NCI-H2107 (cell line): ENCODE measurements at places on chromosomes 4 and X.

- DNase-seq = no peak
Observed at GRCh38 chr4:74407891-74408290, 37.0 kb upstream of the AREG start.

- DNase-seq = no peak
Observed at GRCh38 chrX:40167850-40168479, 70.2 kb upstream of the BCOR start.

DNA sequence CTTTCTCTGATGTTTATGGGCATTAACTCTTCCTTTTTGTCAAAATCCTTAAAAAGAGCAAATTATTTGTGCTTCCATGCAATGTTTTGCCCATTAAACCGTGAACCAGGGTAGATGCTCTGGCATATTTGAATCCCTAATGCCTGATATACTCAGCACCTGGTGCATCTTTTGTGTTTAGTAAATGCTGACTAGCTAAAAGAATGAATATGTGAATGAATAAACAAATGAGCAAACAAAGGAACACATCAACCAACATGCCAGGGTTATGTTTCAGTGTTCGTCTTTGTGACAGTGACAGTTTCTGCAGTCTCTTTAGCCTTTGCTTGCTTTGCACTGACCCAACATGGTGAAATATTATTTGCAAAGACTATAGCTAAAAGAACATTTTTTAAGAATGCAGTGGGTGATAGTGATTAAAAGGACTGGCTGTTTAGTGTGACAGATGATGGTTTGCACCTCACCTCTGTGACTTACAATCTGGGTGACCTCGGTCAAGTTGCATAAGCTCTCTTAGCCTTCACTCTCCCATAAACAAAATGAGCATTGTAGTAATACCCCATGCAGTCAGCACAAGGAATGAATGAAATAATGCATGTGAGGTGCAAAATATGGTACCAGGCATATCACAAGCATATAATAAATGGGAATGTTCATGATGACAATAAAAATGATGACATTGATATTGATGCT is 29.5 kb downstream of the SMPX start:
- DNase-seq = no peak

- DNase-seq = no peak
Observed at GRCh38 chr4:75513526-75514130, 575 bp downstream of the RCHY1 start.

DNA sequence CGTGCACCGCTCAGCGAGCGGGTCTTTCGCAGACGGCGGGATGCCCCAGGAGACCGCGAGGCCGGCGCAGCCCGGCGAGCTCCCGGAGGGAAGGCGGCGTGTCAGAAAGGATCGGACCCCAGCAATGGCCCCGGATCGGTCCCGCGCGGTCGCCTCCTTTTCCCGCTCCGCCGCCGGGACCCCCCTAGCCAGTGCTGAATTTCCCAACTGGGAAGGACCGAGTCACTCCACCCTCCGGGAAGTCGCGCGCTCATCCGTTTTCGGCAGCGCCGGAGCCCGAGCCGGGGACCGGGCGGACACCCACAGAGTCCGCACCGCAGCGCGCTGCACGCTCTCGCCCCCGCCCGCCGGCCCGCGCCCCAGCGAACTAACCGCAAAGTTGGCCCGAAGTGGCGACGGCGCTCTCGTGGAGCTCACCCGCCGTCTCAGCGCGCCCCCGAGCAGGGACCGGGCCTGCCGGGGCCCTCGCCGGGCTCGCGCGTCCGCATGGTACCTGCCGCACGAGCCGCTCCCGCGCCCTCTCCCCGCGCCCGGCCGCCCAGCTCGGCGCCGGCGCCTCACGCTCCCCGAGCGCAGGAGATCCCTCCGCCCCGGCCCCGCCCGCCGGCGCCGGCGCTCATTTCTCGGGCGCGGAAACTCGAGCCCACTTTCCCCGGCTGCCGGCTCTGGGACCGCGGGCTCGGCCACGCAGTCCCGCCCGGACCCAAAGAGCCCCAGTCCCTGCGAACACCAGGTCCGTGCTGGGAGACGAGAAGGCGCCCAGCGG is at the start of gene FAT1:
FAT1 (minus strand) TSS at position 565 of the 766 bp plus-strand sequence. CDS start 14,029 bp downstream, outside the sequence.
- peak; percentile 10 for DNase-seq

GRCh38 chr4:176968094-176968493 is 175.4 kb upstream of the VEGFC start:
- DNase-seq = no peak

GRCh38 chr4:176302283-176303275 is 17.2 kb upstream of the SPCS3 start:
- DNase-seq = no peak

- DNase-seq = no peak
Observed at GRCh38 chr4:28250646-28251045, 1390.0 kb downstream of the STIM2 start.

GRCh38 chr4:109614015-109614414 is 54.0 kb downstream of the MCUB start:
- no peak for DNase-seq

DNA sequence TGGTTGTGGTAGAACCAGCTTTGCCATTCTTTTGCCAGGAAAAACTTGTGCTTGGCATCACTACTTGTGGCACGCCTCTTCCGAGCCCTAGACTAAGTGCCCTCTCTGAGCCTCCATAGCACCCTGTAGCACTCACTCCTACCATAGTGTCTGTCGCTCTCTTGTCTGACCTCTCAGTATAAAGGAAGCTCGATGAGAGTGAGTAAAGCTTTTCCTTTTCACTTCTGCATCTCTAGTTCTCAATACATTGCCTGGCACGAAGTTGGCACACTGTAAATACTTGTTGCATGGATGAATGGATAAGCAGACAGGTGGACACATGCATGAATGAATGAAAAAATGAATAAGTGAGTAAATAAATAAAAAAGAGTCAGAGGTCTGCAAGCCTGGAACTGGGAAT is 48.3 kb downstream of the TLR10 start:
- no peak for DNase-seq

DNA sequence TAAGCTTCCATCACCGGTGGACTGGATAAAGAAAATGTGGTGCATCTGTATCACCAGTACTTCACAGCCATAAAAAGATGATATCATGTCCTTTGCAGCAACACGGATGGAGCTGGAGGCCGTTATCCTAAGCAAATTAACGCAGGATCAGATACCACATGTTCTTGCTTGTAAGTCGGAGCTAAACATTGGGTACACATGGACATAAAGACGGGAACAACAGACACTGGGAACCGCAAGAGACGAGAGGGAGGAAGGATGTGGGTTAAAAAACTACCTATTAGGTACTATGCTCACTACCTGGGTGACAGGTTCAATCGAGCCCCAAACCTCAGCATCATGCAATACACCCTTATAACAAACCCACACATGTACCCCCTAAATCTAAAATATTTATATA is 16.3 kb upstream of the IDS start:
- DNase-seq = no peak

DNA sequence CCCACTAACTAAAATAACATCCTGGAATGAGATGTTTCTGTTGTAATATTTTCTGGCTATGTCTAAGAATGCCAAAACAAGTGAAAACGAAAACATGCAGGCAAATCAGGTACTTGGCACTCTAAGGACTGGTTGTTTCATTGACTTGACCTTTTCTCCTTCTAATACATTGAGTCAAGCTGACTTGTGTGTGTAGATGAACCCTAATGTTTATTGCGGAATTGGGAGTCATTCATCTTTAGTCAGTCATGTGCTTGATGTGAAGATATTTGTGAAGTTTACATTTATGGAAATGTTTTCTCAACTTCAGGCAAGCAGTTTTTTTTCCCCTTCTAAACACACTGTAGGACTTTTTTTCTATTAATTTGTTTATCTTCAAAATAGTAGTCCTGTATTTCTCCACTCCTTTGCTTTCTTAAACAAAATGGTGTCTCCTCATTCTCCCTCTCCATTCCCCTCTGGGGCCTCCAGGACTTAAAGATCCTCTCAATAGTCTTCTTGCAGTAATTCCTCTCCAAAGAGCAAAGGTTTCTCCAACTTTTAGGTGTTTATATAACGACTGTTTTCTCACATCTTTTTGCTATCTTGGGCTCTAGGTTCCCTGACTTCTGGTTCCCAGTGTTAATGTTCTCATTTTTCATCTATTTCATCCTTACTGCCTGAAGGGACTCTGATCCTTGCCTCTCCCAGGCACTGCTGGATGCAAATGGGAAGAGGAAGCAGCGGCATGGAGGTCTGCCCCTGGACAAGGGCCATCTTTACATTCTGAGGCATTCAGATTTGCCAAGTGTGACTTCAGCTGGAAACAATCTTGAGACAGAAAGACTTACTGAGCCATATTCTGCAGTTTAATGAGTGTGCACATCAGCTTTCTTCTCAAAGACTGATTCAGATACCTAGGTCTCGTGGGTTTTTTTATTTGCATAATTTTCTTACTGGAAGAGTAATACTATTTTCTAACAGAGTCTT is 166.4 kb downstream of the ARHGAP6 start:
- no peak for DNase-seq

DNA sequence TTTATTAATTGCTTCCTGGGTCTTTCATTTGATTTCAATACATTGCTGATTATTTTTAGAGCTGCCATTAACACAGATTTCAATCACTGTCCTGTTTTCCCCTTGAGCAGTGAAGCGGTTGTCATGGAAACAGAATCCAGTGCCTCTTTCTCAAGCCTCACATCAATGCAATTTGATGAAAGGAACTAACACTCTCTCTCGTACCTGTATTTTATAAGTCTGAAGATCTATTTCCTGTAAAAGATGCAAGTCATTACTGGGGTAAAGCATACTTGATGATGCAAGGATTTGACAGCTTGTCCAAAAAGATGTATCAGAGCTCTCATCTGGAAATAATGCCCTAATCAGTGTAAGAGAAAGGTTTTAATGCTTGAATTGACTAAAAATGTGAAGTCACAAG is 17.9 kb upstream of the GASK1B start:
- no peak for DNase-seq

DNA sequence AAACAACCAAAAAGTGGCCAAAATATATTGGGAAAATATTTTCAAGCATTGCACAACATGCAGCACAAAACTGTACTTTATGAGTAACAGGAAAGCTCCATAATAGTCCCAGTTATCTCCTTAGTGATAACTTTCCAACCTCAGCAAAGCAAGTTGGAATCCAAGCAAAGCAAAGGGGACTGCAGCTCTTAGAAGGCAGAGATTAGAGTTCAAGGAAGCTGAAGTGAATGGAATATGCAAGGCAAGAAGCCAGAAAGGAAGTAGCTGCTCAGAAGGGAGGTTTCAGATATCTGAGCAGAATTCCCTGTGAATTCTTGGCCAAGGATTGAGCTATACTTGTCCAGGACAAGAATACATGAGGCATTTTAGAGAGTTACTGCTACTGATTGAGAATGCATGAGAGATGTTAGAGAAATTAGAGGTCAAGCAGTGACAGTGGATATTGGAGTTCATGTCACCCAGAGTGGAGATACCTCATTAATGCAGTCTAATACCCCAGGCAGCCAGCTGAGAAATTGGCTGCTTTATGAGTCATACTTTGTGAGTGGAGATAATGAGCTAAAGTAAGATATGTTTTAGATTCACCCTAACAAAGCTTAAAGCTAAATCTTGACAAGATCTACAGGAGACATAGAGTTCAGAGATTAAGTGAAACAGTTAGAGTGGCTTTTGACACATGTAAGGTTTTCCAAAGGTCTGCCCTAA is 102.8 kb downstream of the INPP4B start:
- DNase-seq = no peak

- DNase-seq = no peak
Observed at GRCh38 chrX:153522259-153522658, 4.8 kb downstream of the ATP2B3 start.

- DNase-seq = no peak
Observed at GRCh38 chr4:48722509-48723446, 57.3 kb downstream of the FRYL start.

GRCh38 chr4:85570388-85570787 is 95.4 kb downstream of the ARHGAP24 start:
- no peak for DNase-seq

- no peak for DNase-seq
Observed at GRCh38 chr4:177862541-177863176, 420.4 kb upstream of the AGA start.

DNA sequence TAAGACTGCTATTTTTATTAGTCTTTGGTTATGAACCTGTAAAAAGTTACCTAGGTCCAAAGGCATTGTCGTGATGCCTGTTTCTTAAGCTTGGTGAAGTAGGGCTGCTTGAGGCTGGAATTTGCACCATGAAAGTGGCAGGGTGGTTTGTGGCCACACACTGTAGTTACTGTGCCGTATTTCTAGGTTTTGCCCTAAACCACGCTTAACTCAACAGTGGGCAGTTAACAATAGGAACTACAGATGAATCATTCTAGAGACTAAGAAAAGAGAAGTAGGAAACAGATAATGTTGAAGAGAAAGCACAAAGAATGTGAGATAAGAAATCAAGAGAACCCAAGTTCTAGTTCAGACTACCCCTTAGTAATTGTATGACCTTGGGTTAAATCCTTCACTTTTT is 11.5 kb downstream of the ETNPPL start:
- no peak for DNase-seq

GRCh38 chrX:119685225-119686066 is 7.5 kb downstream of the SEPTIN6 start:
- no peak for DNase-seq

GRCh38 chr4:41611124-41611838 is 73.3 kb downstream of the LIMCH1 start:
- no peak for DNase-seq

- DNase-seq = no peak
Observed at GRCh38 chrX:135513130-135513515, 7.3 kb upstream of the INTS6L start.

DNA sequence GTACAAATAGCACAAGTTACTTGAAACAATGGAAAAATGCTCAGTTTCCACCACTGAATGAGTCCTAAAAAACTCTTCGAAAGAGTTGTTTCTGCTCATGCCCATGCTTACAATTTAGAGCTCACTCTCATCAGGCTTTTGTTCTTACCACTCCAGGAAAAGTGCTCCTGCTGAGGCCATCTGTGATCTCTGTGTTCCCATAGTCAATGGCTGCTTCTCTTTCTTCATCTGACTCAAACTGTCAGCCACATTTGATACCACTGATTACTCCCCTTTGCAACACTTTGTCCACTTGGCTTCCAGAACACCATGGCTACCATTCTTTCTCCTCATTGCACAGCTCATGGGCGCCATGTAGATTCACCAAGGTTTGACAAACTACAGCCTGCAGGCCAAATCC is 80.0 kb upstream of the SLC34A2 start:
- no peak for DNase-seq

- no peak for DNase-seq
Observed at GRCh38 chr4:4677556-4678522, 136.0 kb upstream of the STX18 start.

DNA sequence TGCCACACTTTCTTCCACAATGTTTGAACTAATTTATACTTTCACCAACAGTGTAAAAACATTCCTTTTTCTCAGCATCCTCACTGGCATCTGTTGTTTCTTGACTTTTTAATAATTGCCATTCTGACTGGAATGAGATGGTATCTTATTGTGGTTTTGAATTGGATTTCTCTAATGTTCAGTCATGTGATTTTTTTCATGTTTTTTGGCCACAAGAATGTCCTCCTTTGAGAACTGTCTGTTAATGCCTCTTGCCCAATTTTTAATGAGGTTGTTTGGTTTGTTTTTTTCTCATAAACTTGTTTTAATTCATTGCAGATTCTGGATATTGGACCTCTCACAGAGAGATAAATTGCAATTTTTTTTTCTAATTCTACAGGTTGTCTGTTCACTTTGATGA is 1195.2 kb downstream of the TECRL start:
- no peak for DNase-seq
